ENCODE measurements at places on chromosomes 7 and 10.

GRCh38 chr7:33798686-33799325, 106.5 kb upstream of the BMPER start:
- DNase-seq, result no peak

DNA sequence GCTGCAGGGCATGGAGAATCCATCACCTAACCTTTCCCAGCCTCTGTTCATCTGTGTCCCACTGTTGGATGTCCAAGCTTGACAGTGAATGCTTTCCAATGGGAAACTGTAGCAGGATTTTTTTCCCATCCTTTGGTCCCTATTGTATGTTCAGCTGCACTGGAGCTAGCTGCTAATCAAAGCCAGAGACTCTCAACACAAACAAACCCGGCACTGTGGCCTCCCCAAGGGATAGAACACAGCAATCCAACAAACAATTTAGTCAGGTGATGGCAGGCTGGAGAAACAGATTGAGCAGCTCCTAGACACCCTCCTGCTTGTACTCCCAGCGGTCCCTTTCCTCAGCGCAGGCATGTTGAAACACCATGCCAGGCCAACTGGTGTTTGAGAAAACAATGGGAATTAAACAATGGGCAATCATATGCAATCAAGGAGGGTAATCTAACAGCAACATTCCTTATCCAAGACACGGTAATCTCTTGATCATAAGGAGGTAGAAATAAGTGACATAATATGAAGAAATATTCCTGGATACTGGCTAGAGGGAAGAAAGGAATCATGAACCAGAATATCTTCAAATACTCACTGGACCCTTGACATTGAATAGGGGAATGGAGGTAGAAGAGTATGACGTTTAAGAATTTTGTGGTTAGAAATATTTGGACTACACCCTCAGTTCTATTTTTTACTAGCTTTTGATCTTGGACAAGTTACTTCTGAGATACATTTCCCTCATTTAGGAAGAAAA, 15.0 kb downstream of the PTN start:
- DNase-seq, result no peak

- no peak for DNase-seq
These were observed 316.1 kb downstream of the CCDC3 start for GRCh38 chr10:12685261-12686058.

DNA sequence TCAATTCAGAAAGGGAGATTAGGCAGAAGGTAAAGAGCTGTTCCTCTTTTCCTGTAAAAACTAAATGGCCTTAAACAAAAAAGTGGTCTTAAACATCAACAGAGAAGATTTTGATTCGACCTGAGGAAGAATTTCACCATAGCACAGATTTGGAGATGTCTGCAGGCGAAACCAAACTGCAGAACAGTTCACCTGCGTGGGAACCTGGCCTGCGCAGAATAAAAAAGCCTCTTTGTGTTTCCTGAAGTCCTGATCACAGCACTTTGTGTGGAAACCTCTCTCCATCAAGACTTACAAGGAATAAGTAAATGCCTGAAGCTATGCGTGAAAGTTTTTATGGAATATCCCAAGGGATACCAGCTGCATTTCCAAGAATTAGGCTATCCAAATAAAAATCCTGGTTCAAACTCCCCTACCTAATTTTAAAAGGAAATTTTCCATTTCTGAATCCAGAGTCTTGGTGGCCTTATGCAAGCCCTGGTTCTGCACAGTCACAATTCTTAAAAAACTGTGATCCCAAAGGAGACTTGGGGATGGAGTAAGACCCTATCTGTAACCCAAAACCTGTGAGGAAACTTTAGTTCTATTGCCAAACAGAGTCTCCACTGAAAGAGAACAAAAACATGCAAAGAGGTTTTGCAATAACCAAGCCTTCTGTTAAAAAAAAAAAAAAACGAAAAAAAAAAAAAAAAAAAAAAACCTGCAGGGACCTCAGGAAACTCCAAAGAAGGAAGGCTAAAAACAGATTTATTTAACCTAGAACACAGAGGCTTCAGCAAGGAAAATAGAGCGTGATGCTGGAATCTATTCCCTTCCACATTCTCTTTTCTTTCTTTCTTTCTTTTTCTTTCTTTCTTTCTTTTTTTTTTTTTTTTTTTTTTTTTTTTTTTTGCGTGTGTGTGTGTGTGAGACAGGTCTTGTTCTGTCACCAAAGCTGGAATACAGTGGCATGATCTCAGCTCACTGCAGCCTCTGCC, 10.4 kb downstream of the CALML3 start:
- DNase-seq, result no peak

DNA sequence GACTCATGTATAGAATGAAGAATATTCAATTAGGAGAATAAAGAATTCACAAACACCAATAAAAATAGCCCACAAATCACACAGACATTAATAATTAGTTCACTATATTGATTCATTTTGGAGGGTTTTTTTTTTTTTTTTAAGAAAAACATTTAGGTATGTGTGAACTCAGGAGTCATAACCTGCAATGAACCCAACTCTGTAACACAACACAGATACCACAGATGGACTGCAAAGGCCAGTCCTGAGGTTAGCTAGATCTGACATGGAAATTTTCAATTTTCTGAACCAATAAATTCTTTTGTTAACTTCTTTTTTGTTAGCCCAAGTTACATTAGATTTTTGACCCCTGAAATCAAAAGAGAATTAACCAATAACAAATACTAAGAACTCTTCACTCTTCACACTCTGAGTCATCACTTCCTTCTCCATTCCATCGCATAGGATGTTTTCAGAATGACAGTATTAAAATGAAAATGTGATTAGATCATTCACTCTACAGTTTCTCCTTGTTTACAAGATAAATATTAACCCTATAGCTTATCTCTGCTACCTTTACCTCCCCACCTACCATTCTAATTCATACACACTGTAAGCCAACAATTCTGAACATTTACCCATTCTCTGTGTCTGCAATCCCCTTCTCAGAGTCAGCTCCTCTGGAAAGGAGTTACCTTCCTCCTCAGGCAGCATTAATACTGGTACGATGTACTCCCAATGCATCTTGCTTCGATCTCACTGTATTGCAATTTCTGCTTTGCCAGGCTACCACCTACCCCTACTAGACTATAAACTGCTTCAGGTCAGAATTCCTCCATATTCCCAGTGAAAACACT, 141.5 kb downstream of the LRRN3 start:
- no peak for DNase-seq

- no peak for DNase-seq
These were observed 10.3 kb downstream of the SEC31B start for GRCh38 chr10:100509241-100509840.

- DNase-seq, result peak; percentile 40
These were observed 5.7 kb upstream of the TNRC18 start for GRCh38 chr7:5429253-5429856.

DNA sequence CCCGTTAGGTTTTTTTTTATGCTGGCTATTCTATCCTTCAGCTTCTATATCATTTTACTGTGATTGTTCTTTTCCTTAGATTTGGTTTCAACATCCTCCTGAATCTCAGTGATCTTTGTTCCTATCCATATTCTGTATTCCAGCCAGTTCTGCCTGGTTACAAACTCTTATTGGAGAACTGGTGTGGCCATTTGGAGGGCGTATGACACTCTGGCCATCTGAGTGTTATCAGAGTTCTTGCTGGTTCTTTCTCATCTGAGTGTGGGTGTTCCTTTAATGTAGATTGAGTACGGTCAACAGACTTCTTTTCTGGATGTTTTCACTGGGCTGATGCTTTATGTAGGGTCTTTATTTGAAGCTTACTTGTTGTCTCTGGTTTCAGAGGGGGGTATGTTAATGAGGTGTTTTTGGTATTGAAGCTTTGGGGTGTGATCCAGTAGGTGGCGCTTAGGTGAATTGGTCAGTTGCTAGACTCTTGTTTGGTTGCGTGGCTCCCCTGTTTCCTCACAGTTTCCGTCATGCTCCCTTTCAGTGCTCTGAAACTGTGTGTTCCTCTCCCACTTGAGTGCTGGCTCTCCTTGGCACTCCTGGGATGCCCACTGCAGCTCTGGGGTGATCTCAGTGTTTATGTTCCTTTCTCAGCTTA, 80.7 kb downstream of the FANK1 start:
- no peak for DNase-seq

DNA sequence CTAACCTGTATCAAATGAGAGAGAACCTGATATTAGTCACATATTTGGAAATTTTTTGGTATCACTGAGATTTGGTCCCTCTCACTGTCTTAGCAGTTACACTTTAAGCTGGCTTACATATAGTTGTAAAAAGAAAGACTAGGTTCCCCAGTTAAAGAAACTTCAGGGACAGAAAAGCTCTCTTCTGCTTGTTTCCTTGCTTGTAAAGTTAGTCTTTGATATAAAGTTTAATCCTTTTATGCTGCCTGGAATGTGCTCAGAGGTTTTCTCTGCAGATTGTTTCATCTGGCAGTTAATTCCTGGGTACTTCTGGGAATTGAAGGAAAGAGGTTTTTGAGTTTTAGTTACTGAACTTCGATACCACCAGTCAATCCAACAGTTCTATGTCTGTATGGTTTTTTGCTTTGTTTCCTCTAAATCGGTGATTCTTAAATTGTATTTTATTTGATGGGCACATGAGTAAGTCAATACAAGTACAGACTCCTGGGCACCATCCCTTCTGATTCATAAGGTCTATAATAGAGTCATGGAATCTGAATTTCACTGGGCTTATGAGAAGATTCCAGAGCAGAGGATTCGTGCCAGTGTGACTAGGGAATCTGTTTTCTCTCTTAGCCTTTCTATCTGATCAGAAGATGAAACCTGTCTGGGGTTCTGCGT, 1080.9 kb upstream of the C7orf33 start:
- no peak for DNase-seq

Measured in muscle of arm (tissue), 14 donors.